SK-MEL-5 (cell line): ENCODE measurements at places on chromosomes 7 and 10. TPM values are rescaled to one million over a fixed set of nuclear protein-coding genes. Genes with fewer than 3 reads are reported as not detected.

PLEKHS1 gene
- total RNA-seq = not detected in 2 replicates

BCL7B gene
- total RNA-seq = 22.9 and 23.0 TPM in 2 replicates

DIP2C gene
- total RNA-seq = 8.1 and 8.7 TPM in 2 replicates

GARS1 gene
- 290 and 301 TPM in 2 replicates for total RNA-seq

TDRD1 gene
- not detected in 2 replicates for total RNA-seq

PTPN20 gene
- 5.0 and 5.6 TPM in 2 replicates for total RNA-seq

HSPA14 gene
- 25.6 and 28.2 TPM in 2 replicates for total RNA-seq

NCAPG2 gene
- total RNA-seq = 27.5 and 28.6 TPM in 2 replicates

COBL gene
- total RNA-seq = 8.6 and 9.2 TPM in 2 replicates

THSD7A gene
- 0.45 and 0.67 TPM in 2 replicates for total RNA-seq

MRLN gene
- not detected in 2 replicates for total RNA-seq

CNTNAP2 gene
- total RNA-seq = not detected in 2 replicates

CDH23 gene
- 0.29 TPM in 1 of 2 replicates, not detected in the other for total RNA-seq

OR2A12 gene
- total RNA-seq = not detected in 2 replicates
